ENCODE measurements at places on chromosomes 3 and 15.

- DNase-seq = no peak
These were observed 44.1 kb downstream of the CTXND1 start for GRCh38 chr15:80207887-80208286.

DNA sequence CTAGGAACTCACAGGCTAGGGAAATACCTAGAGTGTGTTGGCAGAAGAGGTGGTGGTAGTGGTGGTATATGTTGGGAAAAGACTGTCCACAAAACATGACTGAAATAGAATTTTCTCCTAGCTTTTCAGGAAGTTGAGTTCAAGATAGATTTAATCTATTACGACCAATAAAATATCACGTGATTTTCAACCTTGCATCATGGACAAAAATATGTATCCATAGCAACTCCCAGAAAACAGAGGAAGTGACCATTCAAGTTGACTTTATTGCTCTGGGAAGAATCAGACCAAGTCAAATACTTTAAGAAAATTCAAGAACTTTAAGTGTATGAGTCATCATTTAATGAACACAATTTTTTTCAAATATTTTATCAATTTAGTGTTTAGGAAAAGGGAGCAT, 347.0 kb upstream of the ZNF385D start:
- no peak for DNase-seq

- no peak for DNase-seq
These were observed 10.3 kb downstream of the PDZRN3 start for GRCh38 chr3:73614419-73614818.

GRCh38 chr3:133958071-133958805, 62.6 kb upstream of the RAB6B start:
- DNase-seq = no peak

DNA sequence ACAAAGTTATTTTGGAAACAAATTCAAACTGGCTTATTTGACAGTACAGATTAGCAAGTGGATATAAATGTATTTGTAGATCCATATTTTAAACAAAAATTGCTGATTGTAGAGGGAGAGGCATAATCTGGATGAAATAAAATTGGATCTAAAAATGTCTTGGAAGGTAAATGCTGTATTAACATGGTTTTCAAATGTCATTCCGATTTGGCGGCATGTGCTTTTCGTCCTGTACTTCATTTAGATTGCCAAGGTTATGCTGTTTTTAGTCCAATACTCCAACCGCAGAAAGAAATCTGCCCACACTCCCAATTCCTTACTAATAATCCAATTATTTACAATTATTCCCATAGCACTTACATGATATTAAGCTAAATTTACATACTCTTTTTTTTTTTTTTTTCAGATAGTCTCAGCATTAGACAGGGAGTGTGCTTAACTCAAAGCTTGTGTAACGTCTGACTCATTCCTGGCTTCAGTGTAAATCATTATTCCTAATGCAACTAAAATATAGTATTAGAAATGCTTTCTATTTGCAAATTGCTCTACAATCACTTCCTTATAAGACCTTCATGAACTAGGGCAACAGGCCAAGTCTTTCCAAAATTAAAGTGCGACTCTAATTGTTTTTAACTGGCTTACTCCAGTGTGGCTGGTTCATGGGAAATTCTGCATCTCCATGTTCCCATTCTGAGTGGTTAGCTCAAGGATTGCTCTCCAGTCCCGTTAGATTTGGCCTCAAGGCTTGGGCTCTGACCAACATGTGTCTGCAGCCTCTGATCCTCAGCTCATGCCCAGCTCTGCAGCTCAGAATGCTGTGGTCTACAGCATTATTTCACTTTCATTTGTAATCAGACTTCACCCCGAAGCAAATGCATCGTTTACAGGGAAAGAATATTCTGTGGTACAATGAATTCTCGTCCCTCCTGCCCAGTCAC, 103.9 kb downstream of the FBN1 start:
- DNase-seq = no peak

GRCh38 chr15:28957606-28958498, 72.1 kb downstream of the APBA2 start:
- DNase-seq = no peak

DNA sequence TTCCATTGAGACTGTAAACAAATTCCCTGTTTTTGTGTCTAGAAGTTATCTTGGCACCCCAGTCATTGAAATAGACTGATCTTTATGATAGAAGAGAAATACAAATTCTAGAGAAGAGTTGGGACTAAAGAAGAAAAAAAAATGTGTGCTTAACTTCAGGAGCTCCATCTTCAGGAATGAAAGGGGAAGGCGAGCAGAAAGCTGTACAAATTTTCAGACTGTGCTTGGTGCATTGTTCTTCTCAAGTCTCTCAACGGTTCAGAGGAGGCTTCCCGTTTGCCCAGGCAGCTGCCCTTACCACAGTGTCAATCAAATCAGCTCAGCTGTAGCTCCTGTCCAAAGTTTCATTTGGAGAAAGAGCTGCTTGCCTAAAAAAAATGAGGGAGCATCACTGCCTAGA, 41.7 kb downstream of the OXSM start:
- DNase-seq = peak; percentile 18

GRCh38 chr3:37255990-37256308, 81.6 kb upstream of the LRRFIP2 start:
- no peak for DNase-seq
